ENCODE measurements at places on chromosomes 11 and 22.

- DNase-seq, result no peak
These were observed 9.8 kb upstream of the ZDHHC13 start for GRCh38 chr11:19107125-19107524.

- peak; percentile 76 for DNase-seq
These were observed 46.1 kb upstream of the SCUBE2 start for GRCh38 chr11:9137293-9138132.

- DNase-seq, result peak; percentile 93
These were observed 6.8 kb upstream of the FAM111A start for GRCh38 chr11:59135648-59136461.

GRCh38 chr11:37465221-37465620, 867.2 kb upstream of the RAG2 start:
- DNase-seq, result no peak

DNA sequence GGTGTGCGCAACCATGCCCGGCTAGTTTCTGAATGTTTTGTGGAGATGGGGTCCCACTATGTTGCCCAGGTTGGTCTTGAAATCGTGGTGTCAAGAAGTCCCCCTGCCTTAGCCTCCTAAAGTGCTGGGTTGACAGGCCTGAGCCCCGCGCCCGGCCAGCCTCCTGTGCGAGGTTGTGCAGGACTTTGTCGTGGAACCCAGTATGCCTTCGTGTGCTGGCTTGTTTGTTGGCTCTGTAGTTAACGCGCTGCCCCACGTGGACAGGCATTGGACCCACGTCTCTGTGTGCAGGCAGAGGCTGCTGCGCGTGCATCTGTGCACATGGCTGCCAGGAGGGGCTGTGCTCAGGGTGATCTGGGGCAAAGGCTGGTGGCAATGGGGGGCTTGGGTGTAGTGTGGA, 33.9 kb upstream of the ZNF195 start:
- DNase-seq, result no peak

DNA sequence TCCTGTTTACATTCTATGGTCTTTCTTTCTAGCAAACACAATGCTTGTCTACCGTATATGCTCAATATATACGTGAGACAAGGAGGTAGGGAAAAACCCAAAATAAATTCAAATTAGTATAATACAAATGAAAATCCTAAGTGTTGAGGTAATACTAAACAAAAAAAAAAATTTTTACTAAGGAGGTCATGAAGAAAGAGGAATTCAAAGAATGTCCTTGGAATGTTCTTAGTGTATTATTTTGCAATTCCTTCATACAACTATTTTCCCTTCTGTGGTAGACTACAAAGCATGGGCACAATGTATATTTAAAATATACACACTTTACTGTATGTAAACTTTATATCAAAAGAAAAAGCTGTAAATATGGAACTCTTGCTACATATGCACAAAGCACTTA, 36.4 kb downstream of the PIK3C2A start:
- DNase-seq, result no peak

DNA sequence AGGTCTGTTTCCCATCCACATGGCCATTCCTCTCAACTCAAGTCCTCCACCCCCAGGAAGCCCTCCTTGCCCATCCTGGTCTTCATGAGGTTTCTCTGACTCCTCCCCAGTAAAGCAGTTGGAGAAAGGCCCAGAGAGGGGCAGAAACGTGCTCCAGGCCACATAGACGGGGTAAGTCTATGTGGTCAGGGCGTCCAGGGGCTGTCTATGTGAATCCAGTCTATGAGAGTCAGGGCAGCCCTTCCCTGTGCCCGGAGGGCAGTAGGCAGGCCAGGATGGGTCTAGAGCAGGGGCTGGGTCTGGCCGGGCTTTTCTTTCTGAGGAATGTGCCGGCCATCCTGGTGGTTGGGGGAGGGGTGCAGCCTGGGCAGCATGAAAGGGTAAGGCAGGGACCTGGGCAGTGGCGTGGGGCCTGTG, 11.7 kb downstream of the GUCD1 start:
- DNase-seq, result no peak
